ENCODE measurements at places on chromosomes 6 and 20. TPM values are rescaled to one million over a fixed set of nuclear protein-coding genes. Genes with fewer than 3 reads are reported as not detected.
A peak's percentile ranks its signal among the peaks of the same experiment; 100 is the strongest.

DNA sequence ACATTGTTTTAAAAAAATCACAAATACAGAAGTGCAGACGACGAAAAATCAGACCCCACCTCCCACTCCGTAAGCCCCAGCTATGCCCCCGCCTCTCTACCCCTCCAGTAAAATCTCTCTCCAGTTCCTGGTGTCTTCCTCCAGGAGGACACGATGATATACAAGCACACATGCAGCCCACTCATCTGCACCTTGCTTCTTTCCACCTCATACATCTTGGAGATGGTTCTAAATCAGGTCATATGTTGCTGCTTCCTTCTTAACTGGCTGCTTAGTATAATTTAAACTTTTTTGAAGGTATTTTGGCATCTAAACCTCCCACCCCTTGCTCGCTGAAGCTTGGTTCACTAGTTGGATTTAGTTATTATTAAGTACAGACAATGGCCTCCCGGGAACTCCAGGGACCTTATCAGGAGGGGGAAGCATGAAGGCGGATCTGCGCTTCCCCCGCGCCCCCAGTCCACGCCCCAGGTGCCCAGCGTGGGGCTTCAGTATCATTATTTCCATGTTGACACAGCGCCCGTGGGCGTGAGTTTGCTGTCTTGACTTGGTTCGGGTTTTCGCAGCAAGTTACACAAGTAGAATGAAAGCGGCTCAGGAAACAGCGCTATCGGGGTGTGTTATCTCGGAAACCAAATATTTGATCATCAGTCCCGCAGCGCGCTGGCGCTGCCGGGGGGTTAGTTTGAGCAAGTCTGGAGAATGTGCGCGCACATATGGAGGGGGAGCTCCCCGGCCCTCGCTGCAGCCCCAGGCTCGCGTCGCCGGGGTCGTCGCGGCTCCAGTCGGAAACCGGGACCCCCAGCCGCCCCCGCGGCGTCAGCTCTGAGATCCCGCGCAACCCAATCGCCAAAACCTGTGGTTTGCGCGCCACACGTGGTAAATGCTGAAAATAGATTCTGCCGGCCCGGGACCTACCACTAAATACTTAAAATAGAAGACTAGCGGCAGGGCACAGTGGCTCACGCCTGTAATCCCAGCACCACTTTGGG, 2.3 kb downstream of the BMP7 start:
- peak; percentile 8 for DNase-seq

- no peak for DNase-seq
Observed at GRCh38 chr6:125392682-125393081, 90.9 kb upstream of the HDDC2 start.

- DNase-seq, result no peak
Observed at GRCh38 chr6:41730531-41731436, 4.6 kb downstream of the TFEB start.

- DNase-seq, result no peak
Observed at GRCh38 chr20:39983655-39984054, 705.4 kb downstream of the MAFB start.

RBPJL gene
- not detected for total RNA-seq

PDYN gene
- not detected for total RNA-seq

- DNase-seq, result no peak
Observed at GRCh38 chr6:147161253-147161973, 42.8 kb upstream of the STXBP5 start.

SLPI gene
- not detected for total RNA-seq

- no peak for DNase-seq
Observed at GRCh38 chr20:57605045-57605444, 15.2 kb downstream of the ZBP1 start.

All from activated naive CD8-positive, alpha-beta T cell treated with anti-CD3 and anti-CD28 coated beads for 36 hours (primary cell).